ENCODE measurements at places on chromosomes 2 and 18.

GRCh38 chr2:6211236-6211635 lies 519.1 kb downstream of the SOX11 start:
- no peak for DNase-seq

- no peak for DNase-seq
Observed at GRCh38 chr2:16198166-16198912, 258.0 kb downstream of the MYCN start.

GRCh38 chr18:47993409-47993808 lies 63.0 kb upstream of the SMAD2 start:
- DNase-seq: no peak

GRCh38 chr2:56540467-56540866 lies 356.7 kb downstream of the CCDC85A start:
- no peak for DNase-seq

DNA sequence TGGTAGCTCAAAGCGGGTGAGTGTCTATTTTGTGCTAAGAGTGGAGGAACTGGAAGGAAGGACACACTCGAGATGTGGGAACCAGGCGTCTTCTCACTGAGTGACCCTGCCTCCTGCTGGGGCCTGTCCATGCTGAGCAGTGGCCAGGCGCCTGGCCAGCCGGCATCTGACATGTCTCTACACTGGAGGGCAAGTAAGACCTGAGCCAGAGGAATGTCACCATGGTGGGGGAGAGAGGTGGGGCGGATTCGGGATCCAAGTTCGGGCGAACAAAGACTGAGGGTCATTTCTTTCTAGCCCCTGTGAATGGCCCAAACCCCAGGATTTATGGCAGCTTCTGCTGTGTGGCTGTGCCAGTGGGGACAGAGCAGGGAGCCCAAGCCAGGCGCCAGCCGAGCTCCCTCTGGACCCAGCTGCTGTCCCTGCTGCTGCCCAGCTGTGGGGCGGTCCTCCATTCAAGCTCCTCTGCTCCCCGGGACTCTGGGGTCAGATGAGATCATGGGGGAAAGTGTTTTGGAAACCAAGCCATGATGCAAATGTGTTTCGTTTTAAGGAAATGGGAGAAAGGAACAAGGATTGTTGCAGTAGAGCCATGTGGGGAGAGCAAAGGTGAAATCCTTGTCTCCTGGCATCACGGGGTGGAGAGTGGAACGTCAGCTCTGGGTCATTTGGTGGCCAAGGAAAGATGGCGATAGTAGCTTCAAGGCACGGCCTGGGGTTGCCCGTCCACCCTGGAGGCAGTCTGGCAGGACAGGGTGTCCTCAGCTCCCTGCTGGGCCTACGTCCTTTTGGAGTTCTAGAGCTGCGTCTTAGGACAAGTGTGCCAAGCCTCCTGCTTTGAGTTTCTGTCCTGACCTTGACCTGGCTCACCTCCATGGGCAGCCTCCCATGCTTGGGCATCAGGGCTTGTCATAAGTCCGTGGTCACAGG lies 8.1 kb downstream of the ACKR3 start:
- no peak for DNase-seq

GRCh38 chr18:36700955-36701354 lies 127.8 kb downstream of the TPGS2 start:
- no peak for DNase-seq

DNA sequence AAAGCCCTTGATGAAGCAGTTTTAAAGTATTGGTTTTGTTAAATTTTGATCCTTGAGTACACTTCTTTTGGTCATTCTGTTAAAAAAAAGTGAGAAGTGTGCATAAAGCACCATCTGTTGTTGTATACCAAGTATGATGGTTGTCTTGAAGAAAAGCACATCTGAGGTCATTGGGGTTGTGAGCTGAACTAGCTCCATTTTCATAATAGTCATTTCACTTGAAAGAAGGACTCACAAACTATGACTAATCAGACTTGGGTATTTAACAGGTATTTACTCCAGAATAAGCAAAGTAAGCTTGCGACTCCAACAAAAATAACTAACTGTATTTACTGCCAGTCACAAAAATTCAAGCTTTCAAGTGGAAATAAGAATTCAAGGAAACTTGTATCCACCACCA lies 35.1 kb downstream of the CHN1 start:
- no peak for DNase-seq

GRCh38 chr2:199772035-199772976 lies 78.7 kb downstream of the FTCDNL1 start:
- no peak for DNase-seq

GRCh38 chr2:38485734-38486133 lies 108.7 kb upstream of the ATL2 start:
- no peak for DNase-seq

- no peak for DNase-seq
Observed at GRCh38 chr2:137862651-137863050, 101.6 kb upstream of the HNMT start.

- no peak for DNase-seq
Observed at GRCh38 chr18:33135951-33136660, 304.4 kb downstream of the CCDC178 start.

DNA sequence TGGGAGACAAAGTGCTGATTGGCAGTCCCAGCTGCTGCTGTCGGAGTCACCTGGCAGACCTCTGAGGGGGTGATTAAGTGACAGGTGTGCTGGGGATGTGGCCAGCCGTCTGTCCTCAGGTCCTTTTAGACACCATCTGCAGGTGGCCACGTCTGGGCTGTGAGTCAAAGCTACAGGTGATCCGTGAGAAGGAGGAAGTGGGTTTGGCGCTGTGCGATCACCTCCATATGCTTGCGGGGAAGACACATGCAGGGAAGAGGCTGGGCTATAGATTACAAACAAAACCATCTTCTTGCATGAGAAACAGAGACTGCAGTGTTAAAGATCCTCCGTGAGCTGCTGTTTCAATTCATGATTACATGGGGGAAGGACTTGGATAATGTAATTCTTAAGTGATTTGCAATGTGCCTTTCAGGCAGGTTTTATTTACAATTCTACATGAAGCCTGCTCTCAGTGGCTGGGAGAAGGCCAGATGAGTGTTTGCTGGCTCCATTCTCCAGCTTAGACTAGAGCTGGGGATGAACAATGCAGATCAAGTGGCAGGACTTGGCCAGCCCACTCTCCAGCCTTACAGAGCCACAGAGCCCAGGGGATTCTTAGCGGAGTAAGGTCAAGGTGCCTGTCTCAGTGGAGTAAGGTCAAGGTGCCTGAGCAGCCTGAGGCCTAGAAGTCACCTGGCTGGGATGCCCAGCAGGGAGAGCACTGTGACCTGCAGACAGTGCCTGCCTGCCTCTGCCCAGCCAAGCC lies 87.8 kb downstream of the LYPD1 start:
- DNase-seq: no peak

- DNase-seq: no peak
Observed at GRCh38 chr2:99682275-99683060, 192.7 kb upstream of the REV1 start.

DNA sequence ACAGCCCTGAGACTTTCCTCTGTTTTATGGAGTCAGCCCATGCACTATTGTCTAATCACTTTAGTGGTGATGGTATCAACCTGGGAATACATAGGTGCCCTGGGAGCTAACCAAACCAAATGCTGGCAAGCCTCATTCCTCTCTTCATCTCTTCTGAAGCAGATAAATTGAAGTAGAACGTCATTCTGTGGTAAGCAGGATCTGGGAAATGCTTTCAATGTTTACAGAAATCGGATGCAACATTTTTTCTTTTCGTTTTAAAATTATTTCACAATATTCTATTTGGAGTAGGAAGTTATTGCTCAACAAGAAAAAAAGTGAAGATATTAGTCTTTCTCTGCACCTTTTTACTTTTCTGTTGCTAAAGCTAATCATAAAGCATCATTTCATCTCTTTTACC lies 114.2 kb downstream of the RBMS1 start:
- no peak for DNase-seq

GRCh38 chr2:126887506-126887905 lies 11.2 kb upstream of the TEX51 start:
- DNase-seq: no peak

DNA sequence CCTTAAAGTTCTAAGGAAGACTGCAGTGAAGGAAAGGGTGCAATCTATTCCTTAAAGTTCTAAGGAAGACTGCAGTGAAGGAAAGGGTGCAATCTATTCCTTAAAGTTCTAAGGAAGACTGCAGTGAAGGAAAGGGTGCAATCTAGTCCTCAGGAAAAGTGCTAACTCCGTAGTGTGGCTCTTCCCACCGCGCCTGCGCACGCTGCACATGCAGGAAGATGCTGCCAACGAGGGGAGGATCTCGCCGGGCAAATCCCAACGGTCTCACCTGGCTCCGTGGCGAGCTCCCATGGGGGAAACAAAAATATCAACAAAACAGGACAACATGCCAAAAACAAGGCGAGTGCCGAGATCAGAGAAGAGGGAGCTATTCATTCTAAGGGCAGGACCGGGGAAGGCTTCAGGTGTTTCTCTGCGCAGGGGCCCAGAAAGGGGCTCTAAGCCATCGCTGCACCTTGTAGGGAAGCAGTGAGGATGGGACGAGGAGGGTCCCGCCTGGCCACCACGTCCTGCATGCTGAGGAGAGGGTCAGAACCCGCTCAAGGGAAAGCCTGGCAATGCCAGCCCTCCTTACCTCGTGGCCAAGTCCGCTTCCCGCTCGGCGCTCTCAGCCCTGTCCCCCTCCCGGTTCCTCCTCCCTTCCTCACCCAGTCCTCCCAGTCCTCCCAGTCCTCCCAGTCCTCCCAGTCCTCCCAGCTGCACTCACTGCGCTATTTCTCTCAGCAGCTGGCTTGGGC lies 24.5 kb downstream of the TIMM21 start:
- no peak for DNase-seq

- no peak for DNase-seq
Observed at GRCh38 chr2:235293061-235293460, 200.8 kb upstream of the AGAP1 start.

DNA sequence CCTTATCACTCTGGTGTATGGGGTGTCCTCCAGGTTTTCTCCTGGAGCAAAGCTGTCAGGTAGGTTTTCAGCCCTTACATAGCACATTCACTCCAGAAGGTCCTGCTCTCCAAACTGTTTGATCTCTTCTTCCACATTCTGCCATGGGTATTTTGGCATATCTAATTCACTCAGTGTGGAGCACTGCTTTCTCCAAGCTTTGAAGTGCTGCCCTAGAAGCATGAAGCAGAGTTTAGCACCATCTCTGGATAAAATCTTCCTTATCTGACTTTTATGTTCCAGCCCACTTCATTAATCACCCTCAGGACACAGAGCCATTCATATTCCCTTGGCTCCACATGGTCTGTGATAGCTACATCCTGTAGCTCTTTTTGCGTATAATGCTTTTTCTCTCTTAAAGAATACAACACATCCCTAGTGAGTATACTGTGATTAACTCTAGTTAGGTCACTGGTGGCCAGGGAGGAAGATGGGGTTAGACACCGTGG lies 56.7 kb upstream of the ARHGAP28 start:
- no peak for DNase-seq

DNA sequence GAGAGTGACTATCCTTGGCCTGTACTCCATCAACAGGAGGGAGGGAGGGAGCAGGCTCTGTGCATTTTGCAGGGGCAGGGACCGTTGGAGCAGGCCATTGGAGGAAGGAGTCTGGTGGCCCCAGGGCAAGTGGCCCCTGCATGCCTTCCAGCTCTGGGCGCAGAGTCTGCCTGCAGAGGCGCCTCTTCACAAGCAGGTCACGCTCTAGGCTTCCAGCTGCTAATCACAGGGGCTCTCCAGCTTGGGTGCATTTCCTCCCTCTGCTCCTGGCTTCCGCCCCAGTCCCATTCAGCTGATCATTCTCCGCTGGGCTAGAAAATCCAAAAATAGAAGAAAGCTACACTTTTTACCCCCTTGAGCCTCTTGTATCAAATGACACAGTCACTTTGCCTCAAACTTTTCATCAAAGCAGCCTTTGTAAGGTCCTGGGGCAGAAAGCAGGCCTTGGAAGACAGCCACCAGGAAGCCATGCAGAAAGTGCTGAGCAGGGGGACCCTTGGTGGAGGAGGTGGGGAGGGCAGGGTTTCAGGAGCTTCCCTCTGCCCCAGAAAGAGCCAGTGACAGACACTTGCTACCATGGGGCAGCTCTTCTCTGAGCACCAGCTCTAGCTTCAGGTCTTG lies 11.3 kb downstream of the TMEM247 start:
- no peak for DNase-seq

GRCh38 chr18:65215865-65216466 lies 534.8 kb upstream of the CDH7 start:
- DNase-seq: no peak

DNA sequence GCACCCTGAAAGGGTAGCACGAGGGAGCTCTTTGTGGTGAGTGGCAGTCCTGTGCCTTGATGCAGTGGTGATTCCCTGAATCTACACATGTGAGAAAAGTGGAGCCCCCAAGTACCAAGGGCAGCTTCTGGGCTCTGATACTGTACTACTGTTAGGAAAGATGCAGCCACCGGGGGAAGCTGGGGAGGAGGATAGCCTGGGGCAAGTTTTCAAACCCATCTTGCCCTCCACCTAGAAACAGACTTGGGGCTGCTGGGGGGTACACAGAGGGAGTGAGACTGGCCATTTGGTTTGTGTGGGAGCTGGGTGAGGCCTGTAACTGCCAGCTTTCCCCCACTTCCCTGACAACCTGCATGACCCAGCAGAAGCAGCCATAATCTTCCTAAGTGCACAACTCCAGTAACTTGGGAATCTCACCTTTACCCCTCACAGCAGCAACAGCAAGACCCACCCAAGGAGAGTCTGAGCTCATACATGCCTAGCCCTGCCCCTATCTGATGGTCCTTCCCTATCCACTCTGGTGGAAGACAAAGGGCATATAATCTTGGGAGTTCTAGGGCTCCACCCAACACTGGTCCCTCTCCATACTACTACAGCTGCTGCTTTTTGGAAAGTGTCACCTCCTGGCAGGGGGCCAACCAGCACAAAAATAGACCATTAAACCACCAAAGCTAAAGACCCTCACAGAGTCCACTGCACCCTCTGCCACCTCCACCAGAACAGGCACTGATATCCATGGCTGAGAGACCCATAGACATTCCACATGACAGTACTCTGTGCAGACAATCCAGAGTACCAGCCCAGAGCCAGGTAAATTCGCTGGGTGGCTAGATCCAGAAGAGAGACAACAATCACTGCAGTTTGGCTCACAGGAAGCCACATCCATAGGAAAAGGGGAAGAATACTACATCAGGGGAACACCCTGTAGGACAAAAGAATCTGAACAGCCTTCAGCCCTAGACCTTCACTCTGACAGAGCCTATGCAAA lies 8.2 kb downstream of the MALL start:
- DNase-seq: no peak

All from CD4-positive, alpha-beta T cell treated with Interleukin-17A for 4 hours (primary cell).